ENCODE measurements at places on chromosomes 4 and X.

DNA sequence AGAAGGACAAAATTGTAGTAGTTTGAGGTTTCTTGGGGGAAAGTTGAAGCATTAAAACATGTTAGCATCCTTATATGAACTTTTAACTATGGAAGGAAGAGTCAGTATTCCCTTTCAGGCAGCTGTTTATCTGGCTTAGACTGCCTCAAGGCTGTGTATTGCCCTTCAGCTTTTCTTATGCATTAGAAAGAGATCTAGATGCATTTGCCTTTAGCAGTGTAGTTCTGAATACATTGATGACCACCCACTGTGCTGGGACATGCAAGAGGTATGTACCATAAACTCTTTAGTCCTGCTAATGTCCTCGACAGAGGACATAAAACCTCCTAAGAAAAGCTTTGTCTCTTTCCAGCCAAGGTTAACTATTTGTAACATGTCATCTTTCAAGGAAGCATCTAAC, 2.9 kb downstream of the FAM200B start:
- DNase-seq = no peak

DNA sequence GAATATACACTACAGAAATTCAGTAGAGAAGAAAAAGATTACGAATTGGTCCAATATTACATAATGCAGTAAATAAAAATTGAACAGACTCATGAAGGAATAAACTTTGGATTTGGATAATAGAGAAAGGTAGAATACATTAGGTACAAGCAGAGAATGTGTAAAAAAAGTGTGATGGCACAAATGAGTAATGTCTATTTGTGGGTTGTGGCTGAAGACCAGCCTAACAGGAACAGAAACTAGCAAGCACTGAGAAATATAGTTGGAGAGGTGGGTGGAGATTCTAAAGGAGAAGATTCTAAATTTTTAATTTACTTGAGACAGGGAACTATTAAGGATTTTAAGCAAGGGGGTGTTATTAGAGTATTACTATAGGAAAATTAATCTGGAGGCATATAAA, 15.2 kb upstream of the CLOCK start:
- no peak for DNase-seq

- DNase-seq = no peak
These were observed 65.8 kb upstream of the MSN start for GRCh38 chrX:65601530-65602220.

- DNase-seq = no peak
These were observed 19.5 kb upstream of the SYTL5 start for GRCh38 chrX:37986893-37987292.

Data from stimulated activated CD8-positive, alpha-beta memory T cell treated with anti-CD3 and anti-CD28 coated beads, Interleukin-4, amount 100 ng/mL, for 1 hour (primary cell).